Endothelial cell of umbilical vein (primary cell): ENCODE measurements at places on chromosomes 5 and 9. TPM values are rescaled to one million over a fixed set of nuclear protein-coding genes. Genes with fewer than 3 reads are reported as not detected.

GPR150 gene
- total RNA-seq, result 0.31 and 0.35 TPM in 2 replicates

IFNA13 gene
- total RNA-seq, result not detected in 2 replicates

SLC12A2 gene
- 41.7 and 59.5 TPM in 2 replicates for total RNA-seq

RAPGEF1 gene
- 124 TPM in 2 replicates for total RNA-seq

SLC2A6 gene
- total RNA-seq, result 35.7 and 39.0 TPM in 2 replicates

SMIM33 gene
- total RNA-seq, result not detected in 2 replicates

HAPLN1 gene
- total RNA-seq, result not detected in 2 replicates
